Type B pancreatic cell (in vitro differentiated cells): ENCODE measurements at places on chromosomes 5 and 9. TPM values are rescaled to one million over a fixed set of nuclear protein-coding genes. Genes with fewer than 3 reads are reported as not detected.
A peak's percentile ranks its signal among the peaks of the same experiment; 100 is the strongest.

DNA sequence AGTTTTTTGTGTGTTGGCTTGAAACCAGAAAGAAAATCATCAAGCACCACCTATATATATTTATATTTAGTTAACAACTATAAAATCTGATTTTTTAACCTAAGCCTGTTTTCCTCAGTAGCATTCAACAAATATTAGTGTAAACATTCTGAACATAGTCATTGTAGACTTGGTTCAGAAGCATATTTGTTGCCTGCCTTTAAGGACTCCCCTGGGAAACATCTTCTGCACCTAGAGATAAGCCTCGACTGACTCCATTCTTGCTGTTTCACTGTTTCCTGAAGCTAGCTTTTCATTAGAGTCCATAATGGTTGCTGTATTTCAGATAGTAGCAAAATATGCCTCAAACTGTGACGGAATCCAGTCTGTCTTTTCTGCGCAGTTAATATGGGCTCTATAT lies 123.5 kb downstream of the TRIO start:
- no peaks in the 10 kb centered on the region for H3K36me3 ChIP-seq
- DNase-seq = no peak
- no peak overlapping the region for H3K4me3 ChIP-seq
- no peaks in the 10 kb centered on the region for H3K27me3 ChIP-seq

GRCh38 chr9:121367306-121368137 lies 2.5 kb downstream of the STOM start:
- H3K4me3 ChIP-seq = peak overlapping the region; percentile 75
- no peaks in the 10 kb centered on the region for H3K36me3 ChIP-seq
- H3K4me1 ChIP-seq = peaks cover 37% of the 10 kb centered on the region
- no peak for DNase-seq
- peaks cover 5% of the 10 kb centered on the region for H3K27me3 ChIP-seq
- peak overlapping the region; percentile 67 for H3K27ac ChIP-seq

GRCh38 chr9:4287386-4287785 lies 12.5 kb downstream of the GLIS3 start:
- no peaks in the 10 kb centered on the region for H3K27me3 ChIP-seq
- no peak for DNase-seq
- H3K27ac ChIP-seq = no peak overlapping the region
- H3K4me1 ChIP-seq = peaks cover 13% of the 10 kb centered on the region

GRCh38 chr5:91022518-91022917 lies 360.6 kb downstream of the ARRDC3 start:
- H3K36me3 ChIP-seq = no peaks in the 10 kb centered on the region
- H3K27ac ChIP-seq = no peak overlapping the region
- no peaks in the 10 kb centered on the region for H3K27me3 ChIP-seq
- no peak for DNase-seq

DNA sequence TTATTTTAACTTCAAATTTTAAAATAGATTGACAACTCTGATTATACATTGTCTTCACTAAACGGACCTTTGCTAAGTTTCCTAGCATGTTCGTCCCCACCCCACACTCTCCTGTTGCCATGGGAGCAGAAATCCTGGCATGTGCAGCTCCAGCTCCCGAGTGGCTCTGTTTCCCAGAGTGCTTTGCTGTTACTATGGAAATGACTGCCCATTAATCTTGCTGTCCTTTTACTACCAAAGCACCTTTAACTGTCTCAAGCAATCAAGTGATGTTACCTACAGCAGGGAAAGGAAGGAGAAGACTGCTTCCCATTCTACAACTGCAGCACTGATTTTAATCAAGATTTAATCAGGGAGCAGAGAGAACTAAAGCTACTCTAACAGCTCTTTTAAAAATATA lies 212.0 kb upstream of the KIF2A start:
- no peak for DNase-seq
- no peaks in the 10 kb centered on the region for H3K27me3 ChIP-seq
- no peaks in the 10 kb centered on the region for H3K36me3 ChIP-seq
- peaks cover 6% of the 10 kb centered on the region for H3K4me1 ChIP-seq
- no peak overlapping the region for H3K4me3 ChIP-seq

GRCh38 chr9:137057545-137057944 lies 3.7 kb upstream of the ENTPD2 start:
- H3K4me3 ChIP-seq = no peak overlapping the region
- H3K36me3 ChIP-seq = no peaks in the 10 kb centered on the region
- H3K27ac ChIP-seq = no peak overlapping the region
- H3K27me3 ChIP-seq = peaks cover 45% of the 10 kb centered on the region

IFNA13 gene
- total RNA-seq = not detected in 2 replicates

BHMT2 gene
- total RNA-seq = 0.45 TPM in 1 of 2 replicates, not detected in the other

STPG3 gene
- total RNA-seq = 0.31 TPM in 1 of 2 replicates, not detected in the other

DNA sequence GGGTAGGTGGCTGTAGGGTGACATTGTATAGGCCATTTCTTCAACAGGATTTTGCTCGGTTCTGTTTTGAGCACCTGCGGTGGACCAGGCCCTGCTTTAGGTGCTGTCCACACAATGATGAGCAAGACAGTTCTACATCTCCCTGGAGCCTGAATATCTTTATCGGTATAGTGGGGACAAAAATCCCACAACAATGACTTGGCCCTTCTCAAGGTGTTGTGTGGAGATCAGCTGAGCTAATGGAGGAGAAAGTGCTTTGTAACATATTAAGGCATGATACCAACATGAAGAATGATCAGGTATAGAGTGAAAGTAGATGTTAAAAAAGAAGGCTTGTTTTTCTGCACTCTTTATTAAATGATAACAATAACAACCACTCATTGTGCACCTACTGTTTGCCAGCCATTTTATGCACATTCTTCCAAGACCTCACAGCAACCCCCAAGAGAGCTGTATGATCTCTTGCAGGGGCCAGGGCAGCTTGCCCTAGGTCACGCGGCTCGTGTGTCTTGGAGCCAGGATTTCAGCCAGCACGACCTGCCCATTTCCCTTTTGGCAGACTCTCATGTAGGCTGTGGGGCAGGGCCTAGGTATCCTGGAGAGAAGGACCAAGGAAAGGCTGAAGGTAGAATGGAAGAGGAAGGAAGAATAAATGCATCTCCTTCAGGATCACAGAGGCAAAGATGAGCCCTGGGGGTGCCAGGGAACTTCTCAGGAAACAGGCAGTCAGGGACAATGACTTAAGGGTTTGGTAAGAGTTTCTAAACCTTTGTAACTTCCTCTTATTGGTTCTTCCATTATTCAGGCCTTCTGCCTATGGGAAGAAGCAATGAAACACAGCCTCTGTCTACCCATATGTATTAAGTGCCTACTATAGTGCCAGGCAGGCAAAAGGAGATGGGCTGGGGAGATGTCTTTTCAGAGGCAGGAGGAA lies 50.0 kb upstream of the PPARGC1B start:
- H3K4me3 ChIP-seq = no peak overlapping the region
- H3K27me3 ChIP-seq = peaks cover 10% of the 10 kb centered on the region
- H3K36me3 ChIP-seq = no peaks in the 10 kb centered on the region

DNA sequence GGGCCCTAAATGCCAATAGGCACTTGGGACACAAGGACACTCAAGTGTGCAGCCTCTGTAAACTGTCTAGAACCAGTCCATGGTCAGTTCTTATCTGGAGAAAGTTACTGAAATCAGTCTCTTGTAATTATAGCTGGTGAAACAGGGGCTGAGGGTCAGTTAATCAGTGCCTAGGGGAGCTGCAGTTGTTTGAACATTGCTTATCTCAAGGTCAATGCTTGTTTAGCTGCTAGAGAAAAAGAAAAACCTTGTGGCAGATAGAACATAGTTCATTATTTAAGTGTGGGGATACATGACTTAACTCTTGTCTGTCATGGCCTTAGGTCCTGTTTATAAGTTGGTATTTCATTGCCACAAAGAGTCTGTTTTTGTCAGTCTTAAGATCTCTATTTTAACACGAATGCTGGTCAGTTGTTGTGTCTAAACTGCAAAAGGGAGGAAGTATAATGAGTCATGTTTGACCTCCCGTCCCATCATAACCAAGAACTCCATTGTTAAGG lies 108.0 kb downstream of the STARD4 start:
- no peak for DNase-seq
- no peaks in the 10 kb centered on the region for H3K36me3 ChIP-seq
- no peaks in the 10 kb centered on the region for H3K27me3 ChIP-seq
- no peak overlapping the region for H3K27ac ChIP-seq
- no peaks in the 10 kb centered on the region for H3K4me1 ChIP-seq

- H3K4me3 ChIP-seq = no peak overlapping the region
- no peaks in the 10 kb centered on the region for H3K27me3 ChIP-seq
- H3K36me3 ChIP-seq = no peaks in the 10 kb centered on the region
- H3K27ac ChIP-seq = no peak overlapping the region
- peaks cover 9% of the 10 kb centered on the region for H3K4me1 ChIP-seq
Measured at GRCh38 chr5:144125163-144125726, 45.2 kb downstream of the YIPF5 start.

CAAP1 gene
- 18.2 and 20.2 TPM in 2 replicates for total RNA-seq

DNA sequence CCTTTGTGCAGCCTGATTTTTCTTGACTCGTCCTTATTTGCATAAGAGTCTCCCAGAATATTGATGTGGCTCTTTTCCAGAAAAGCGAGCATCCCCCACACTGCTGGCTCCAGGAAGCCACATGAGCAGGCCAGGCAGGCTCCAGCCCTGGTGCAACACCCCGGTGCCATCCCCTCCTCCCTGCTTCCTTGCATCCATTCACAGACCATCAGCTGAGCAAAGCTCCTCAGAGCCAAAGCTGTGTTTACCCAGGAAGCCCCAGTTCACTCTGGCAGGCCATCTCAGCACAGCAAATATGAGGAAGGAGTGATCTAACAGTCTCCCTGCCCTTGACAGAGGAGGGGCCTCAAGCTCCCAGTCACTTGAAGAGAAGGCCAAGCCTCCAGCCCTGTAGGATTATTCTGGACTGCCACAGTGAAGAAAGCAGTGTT lies 34.4 kb downstream of the INSYN2B start:
- H3K4me1 ChIP-seq = peaks cover 19% of the 10 kb centered on the region
- H3K27ac ChIP-seq = peak overlapping the region; percentile 60

DNA sequence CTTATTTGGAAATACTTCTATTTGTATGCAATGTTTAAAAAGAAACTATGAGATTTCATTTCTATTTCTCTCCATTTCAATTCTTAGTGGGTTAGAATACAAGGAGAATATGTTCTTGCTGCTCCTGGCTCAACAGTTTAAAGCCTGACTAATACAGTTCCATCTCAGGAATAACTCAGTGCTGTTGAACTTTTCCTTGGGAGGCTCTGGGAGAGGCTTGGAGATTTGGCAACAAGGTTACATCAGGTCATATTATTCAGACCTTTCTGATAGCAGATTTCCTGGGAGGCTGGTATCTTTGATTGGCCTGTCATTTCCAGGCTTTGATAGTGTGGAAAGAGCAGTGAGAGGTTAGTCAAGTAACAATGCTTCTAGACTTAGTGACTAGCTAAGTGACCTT lies 481.7 kb upstream of the KLF4 start:
- H3K27me3 ChIP-seq = peaks cover 2% of the 10 kb centered on the region
- H3K27ac ChIP-seq = no peak overlapping the region
- H3K4me1 ChIP-seq = peaks cover 4% of the 10 kb centered on the region
- no peak overlapping the region for H3K4me3 ChIP-seq

- H3K27ac ChIP-seq = no peak overlapping the region
- peaks cover 7% of the 10 kb centered on the region for H3K27me3 ChIP-seq
- H3K4me1 ChIP-seq = peaks cover 47% of the 10 kb centered on the region
- H3K4me3 ChIP-seq = no peak overlapping the region
Measured at GRCh38 chr5:178470760-178471025, 119.5 kb downstream of the COL23A1 start.

GRCh38 chr5:37396352-37396751 lies 17.2 kb downstream of the WDR70 start:
- H3K4me1 ChIP-seq = no peaks in the 10 kb centered on the region
- no peak overlapping the region for H3K27ac ChIP-seq
- peaks cover 20% of the 10 kb centered on the region for H3K36me3 ChIP-seq
- H3K27me3 ChIP-seq = no peaks in the 10 kb centered on the region

- no peak for DNase-seq
- no peaks in the 10 kb centered on the region for H3K27me3 ChIP-seq
- no peak overlapping the region for H3K27ac ChIP-seq
- peaks cover 12% of the 10 kb centered on the region for H3K36me3 ChIP-seq
Measured at GRCh38 chr9:84751921-84752320, 82.4 kb downstream of the NTRK2 start.
